Activated B cell treated with CpG ODN at 0.5 μM for 24 hours (primary cell): ENCODE measurements at places on chromosomes 12 and 14. TPM values are rescaled to one million over a fixed set of nuclear protein-coding genes. Genes with fewer than 3 reads are reported as not detected.

The NGB gene
- not detected in 2 replicates for total RNA-seq

The CBLN3 gene
- 56.0 and 61.1 TPM in 2 replicates for total RNA-seq

GRCh38 chr14:81710232-81710845, 176.7 kb upstream of the SEL1L start:
- H3K36me3 ChIP-seq = no peaks in the 10 kb centered on the region
- H3K27me3 ChIP-seq = no peaks in the 10 kb centered on the region
- no peak overlapping the region for H3K27ac ChIP-seq
- DNase-seq = no peak
- no peaks in the 10 kb centered on the region for H3K4me1 ChIP-seq

GRCh38 chr14:90556012-90556477, 159.2 kb downstream of the CALM1 start:
- H3K27ac ChIP-seq = no peak overlapping the region
- no peaks in the 10 kb centered on the region for H3K4me1 ChIP-seq
- no peak for DNase-seq
- H3K4me3 ChIP-seq = no peak overlapping the region

GRCh38 chr12:86389949-86390348, 133.8 kb upstream of the MGAT4C start:
- no peaks in the 10 kb centered on the region for H3K27me3 ChIP-seq
- DNase-seq = no peak
- H3K27ac ChIP-seq = no peak overlapping the region
- no peaks in the 10 kb centered on the region for H3K36me3 ChIP-seq
- no peaks in the 10 kb centered on the region for H3K4me1 ChIP-seq
- no peak overlapping the region for H3K4me3 ChIP-seq

- no peak overlapping the region for H3K4me3 ChIP-seq
- H3K36me3 ChIP-seq = peaks cover 80% of the 10 kb centered on the region
- peak overlapping the region; percentile 50 for H3K27ac ChIP-seq
These were observed 8.8 kb downstream of the PPP1CC start for GRCh38 chr12:110733900-110734299.

GRCh38 chr14:32478050-32478449, 149.0 kb downstream of the AKAP6 start:
- no peaks in the 10 kb centered on the region for H3K27me3 ChIP-seq
- H3K36me3 ChIP-seq = no peaks in the 10 kb centered on the region
- H3K27ac ChIP-seq = no peak overlapping the region
- DNase-seq = no peak

DNA sequence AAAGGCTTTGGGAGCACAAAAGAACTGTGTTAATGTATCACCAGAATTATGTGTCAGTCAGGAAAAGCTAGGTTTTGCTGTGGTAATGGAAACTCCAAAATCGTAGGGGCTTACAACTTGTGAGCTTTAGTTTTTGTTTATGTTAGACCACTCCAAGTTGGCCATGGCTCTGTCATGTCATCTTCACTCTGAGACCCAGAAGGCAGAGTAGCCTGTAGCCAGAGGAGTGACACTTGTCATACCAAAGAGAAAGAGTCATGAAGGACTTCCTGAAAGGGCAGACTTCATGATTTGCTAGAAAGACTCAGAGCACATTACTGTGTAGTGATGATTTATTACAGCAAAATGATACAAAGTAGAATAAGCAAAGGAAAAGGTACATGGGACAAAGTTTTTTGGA, 133.6 kb upstream of the SSTR1 start:
- H3K4me1 ChIP-seq = no peaks in the 10 kb centered on the region
- no peak overlapping the region for H3K4me3 ChIP-seq
- no peak for DNase-seq
- H3K27ac ChIP-seq = no peak overlapping the region

GRCh38 chr14:75697386-75697785, 36.3 kb downstream of the TTLL5 start:
- no peak overlapping the region for H3K27ac ChIP-seq
- H3K4me1 ChIP-seq = peaks cover 7% of the 10 kb centered on the region
- H3K27me3 ChIP-seq = no peaks in the 10 kb centered on the region
- DNase-seq = no peak
- H3K36me3 ChIP-seq = peaks cover 68% of the 10 kb centered on the region

DNA sequence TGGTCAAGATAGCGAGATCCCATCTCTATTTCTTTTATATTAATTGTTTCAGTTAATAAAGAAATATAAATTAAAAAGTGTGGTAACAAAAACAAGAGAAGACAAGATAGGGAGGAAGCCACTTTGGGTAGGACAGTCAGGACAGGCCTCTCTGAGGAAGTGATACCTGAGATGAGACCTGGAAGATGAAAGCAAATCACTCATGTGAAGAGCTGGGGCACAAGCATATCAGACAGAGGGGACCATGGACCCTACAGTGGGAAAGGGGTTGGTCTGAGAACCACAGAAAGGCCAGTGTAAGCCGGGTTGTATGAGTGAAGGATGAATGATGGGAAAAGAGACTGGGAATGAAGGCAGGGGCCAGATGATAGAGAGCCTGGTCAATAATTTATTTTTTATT, 1.8 kb upstream of the MED6 start:
- H3K4me3 ChIP-seq = no peak overlapping the region
- H3K36me3 ChIP-seq = peaks cover 9% of the 10 kb centered on the region
- no peak overlapping the region for H3K27ac ChIP-seq
- no peaks in the 10 kb centered on the region for H3K27me3 ChIP-seq
- H3K4me1 ChIP-seq = peaks cover 43% of the 10 kb centered on the region
- DNase-seq = no peak

- no peak for DNase-seq
- H3K27me3 ChIP-seq = peaks cover 1% of the 10 kb centered on the region
- H3K27ac ChIP-seq = no peak overlapping the region
- no peaks in the 10 kb centered on the region for H3K36me3 ChIP-seq
- no peaks in the 10 kb centered on the region for H3K4me1 ChIP-seq
- H3K4me3 ChIP-seq = no peak overlapping the region
These were observed 131.4 kb downstream of the BBS10 start for GRCh38 chr12:76216585-76217472.

DNA sequence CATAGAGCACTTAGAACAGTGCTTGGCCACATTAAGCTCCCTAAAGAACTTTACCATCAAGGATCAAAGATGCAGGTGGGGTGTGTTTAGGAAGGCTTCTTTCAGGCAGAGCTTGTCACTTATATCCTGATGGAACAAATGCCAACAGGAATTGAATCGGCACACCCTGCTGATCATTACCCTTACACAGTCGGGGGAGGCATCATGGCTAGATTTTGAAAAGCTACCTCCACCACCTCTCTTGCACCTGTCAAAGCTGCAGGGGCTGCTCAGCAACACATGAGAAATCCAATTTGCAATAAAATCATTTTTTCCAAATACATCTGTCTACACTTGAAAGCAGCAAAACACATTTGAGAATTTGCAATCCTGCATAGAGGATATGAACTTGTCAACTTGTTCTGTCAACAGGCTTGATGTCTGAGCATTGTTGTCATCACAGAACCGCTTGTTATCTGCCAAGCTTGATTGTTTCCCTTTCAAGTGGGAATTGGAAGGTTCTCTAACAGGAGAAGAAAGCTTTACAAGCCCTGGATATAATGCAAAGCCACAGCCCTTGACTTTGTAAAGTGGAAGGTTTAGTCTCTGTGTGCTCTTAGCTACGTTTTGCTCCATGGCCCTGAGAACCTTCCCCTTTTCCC, 24.6 kb upstream of the TRIM9 start:
- H3K27me3 ChIP-seq = no peaks in the 10 kb centered on the region
- H3K4me3 ChIP-seq = no peak overlapping the region
- no peaks in the 10 kb centered on the region for H3K4me1 ChIP-seq
- no peak overlapping the region for H3K27ac ChIP-seq

- H3K27ac ChIP-seq = no peak overlapping the region
- DNase-seq = no peak
- no peaks in the 10 kb centered on the region for H3K4me1 ChIP-seq
These were observed 110.6 kb downstream of the SYNE2 start for GRCh38 chr14:63963439-63963838.

The STYK1 gene
- total RNA-seq = not detected in 2 replicates

The LAG3 gene
- total RNA-seq = 0.12 TPM in 1 of 2 replicates, not detected in the other

DNA sequence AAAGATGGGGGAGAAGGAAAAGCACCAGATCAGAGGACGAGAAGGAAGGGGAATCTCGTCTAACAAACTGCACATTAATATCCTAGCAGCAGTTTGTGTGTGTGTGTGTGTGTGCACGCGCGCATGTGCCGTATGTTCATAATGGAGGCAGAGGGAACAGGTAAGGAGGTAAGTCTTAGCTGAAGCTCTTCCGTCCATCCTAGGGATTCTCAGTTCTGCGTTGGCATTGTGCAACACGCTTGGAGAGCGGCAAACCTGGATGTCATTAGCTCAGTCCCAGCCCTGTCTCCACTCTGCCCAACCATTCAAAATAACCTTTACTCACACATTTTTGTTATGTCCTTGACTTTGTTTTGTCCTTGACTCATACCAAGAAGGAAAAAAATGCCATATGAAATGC, 1.6 kb upstream of the C1R start:
- no peak overlapping the region for H3K4me3 ChIP-seq
- H3K27ac ChIP-seq = no peak overlapping the region
- H3K27me3 ChIP-seq = no peaks in the 10 kb centered on the region
- DNase-seq = no peak

DNA sequence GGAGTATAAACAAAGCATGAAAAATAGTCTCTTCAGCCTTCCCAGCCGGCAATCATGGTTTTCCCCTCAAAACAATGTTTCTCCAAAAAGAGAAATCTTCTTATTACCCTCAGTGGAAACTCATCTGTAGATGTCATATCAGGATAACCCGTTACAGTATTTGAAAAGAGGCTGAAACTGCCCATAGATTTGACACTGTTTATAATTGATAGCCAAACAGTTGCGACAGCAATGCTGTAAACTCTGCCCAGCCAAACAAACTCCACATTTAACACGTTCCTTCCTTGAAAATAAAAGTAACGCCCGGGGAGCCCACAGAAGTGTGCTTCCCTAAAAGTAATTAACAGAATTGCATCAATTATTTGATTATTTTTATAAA, 201.3 kb upstream of the FOXN3 start:
- H3K4me1 ChIP-seq = peaks cover 75% of the 10 kb centered on the region
- no peaks in the 10 kb centered on the region for H3K36me3 ChIP-seq
- H3K27me3 ChIP-seq = no peaks in the 10 kb centered on the region
- H3K27ac ChIP-seq = peak overlapping the region; percentile 88
- H3K4me3 ChIP-seq = peak overlapping the region; percentile 90
